ENCODE measurements at places on chromosomes 11 and 22.

GRCh38 chr11:94602430-94603372 lies 35.5 kb downstream of the PIWIL4 start:
- no peaks in the 10 kb centered on the region for H3K27me3 ChIP-seq
- no peaks in the 10 kb centered on the region for H3K36me3 ChIP-seq
- H3K4me1 ChIP-seq = no peaks in the 10 kb centered on the region
- peak; percentile 4 for DNase-seq

- peaks cover 11% of the 10 kb centered on the region for H3K4me1 ChIP-seq
- peaks cover 17% of the 10 kb centered on the region for H3K36me3 ChIP-seq
- no peak overlapping the region for H3K27ac ChIP-seq
Measured at GRCh38 chr11:76197332-76197731, 9.0 kb downstream of the WNT11 start.

DNA sequence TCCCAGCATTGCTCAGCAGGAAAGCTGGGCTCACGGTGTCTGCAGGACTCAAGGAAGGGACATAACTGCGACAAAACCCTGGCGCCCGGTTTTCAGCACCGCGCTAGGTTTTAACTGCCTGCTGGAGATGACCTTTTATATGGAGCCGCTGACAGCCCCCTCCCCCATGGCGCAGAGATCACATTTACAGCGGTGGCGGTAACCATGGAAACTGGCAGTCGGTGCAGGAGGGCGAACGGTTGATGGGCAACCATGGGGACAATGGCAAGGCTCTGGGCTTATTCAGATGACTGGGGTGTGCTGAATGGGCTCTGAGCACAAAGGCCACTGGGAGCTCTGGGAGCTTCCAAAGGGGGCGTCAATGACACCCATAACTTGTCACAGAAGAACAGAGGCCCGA lies 37.2 kb downstream of the CELSR1 start:
- peaks cover 45% of the 10 kb centered on the region for H3K27me3 ChIP-seq
- no peaks in the 10 kb centered on the region for H3K36me3 ChIP-seq
- H3K4me3 ChIP-seq = no peak overlapping the region
- H3K4me1 ChIP-seq = peaks cover 4% of the 10 kb centered on the region

GRCh38 chr11:9137293-9138132 lies 46.1 kb upstream of the SCUBE2 start:
- peak overlapping the region; percentile 39 for H3K27ac ChIP-seq
- H3K4me1 ChIP-seq = peaks cover 11% of the 10 kb centered on the region
- no peaks in the 10 kb centered on the region for H3K36me3 ChIP-seq

DNA sequence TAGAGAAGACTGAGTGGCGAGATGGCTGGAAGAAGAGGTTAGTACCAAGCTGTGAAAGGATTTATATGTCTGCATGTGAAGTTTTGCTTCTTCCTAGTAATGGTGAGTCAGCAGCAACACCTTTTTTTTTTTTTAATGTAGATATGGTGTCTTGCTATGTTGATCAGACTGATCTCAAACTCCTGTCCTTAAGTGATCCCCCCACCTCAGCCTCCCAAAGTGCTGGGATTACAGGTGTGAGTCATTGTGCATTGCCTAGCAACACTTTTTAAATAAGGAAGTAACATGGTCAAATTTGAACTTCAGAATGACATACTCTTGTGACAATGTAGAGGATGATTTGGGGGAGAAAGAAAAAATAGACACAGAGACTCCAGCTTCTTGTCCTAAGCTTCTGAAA lies 6.5 kb upstream of the CSTPP1 start:
- no peak overlapping the region for H3K4me3 ChIP-seq
- no peak for DNase-seq
- H3K4me1 ChIP-seq = no peaks in the 10 kb centered on the region
- no peaks in the 10 kb centered on the region for H3K36me3 ChIP-seq
- no peak overlapping the region for H3K27ac ChIP-seq
- H3K27me3 ChIP-seq = peaks cover 44% of the 10 kb centered on the region

- peak overlapping the region; percentile 56 for H3K27ac ChIP-seq
- H3K36me3 ChIP-seq = peaks cover 65% of the 10 kb centered on the region
- no peaks in the 10 kb centered on the region for H3K27me3 ChIP-seq
- no peak overlapping the region for H3K4me3 ChIP-seq
- peaks cover 8% of the 10 kb centered on the region for H3K4me1 ChIP-seq
- no peak for DNase-seq
Measured at GRCh38 chr11:47241841-47242301, 6.7 kb downstream of the ACP2 start.

DNA sequence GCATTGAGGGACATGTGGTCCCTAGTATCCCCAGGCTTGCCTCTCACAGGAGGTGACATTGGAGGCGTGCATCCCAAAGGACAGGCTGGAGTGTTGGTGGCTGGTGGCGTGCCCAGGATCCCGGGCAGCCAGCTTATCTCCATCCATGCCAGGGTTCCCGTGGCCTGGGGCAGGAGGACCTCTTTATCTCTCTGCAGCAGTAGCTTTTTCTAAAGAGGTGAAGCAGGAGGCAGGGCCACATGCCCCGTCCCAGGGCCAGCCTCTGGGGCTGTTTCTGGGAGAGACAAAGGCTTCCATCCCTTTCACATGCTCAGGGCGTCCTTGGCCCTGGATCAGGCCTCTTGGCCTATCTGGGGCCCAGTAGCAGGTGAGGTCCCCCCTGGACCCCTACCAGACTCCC lies 19.7 kb downstream of the PARVG start:
- H3K27ac ChIP-seq = peak overlapping the region; percentile 91
- H3K4me1 ChIP-seq = peaks cover 22% of the 10 kb centered on the region
- H3K36me3 ChIP-seq = peaks cover 32% of the 10 kb centered on the region
- H3K27me3 ChIP-seq = no peaks in the 10 kb centered on the region
- H3K4me3 ChIP-seq = no peak overlapping the region
- DNase-seq = no peak

GRCh38 chr11:72328366-72329224 lies 84.6 kb upstream of the PHOX2A start:
- peaks cover 7% of the 10 kb centered on the region for H3K36me3 ChIP-seq
- peaks cover 9% of the 10 kb centered on the region for H3K4me1 ChIP-seq
- H3K27me3 ChIP-seq = no peaks in the 10 kb centered on the region
- H3K27ac ChIP-seq = no peak overlapping the region

DNA sequence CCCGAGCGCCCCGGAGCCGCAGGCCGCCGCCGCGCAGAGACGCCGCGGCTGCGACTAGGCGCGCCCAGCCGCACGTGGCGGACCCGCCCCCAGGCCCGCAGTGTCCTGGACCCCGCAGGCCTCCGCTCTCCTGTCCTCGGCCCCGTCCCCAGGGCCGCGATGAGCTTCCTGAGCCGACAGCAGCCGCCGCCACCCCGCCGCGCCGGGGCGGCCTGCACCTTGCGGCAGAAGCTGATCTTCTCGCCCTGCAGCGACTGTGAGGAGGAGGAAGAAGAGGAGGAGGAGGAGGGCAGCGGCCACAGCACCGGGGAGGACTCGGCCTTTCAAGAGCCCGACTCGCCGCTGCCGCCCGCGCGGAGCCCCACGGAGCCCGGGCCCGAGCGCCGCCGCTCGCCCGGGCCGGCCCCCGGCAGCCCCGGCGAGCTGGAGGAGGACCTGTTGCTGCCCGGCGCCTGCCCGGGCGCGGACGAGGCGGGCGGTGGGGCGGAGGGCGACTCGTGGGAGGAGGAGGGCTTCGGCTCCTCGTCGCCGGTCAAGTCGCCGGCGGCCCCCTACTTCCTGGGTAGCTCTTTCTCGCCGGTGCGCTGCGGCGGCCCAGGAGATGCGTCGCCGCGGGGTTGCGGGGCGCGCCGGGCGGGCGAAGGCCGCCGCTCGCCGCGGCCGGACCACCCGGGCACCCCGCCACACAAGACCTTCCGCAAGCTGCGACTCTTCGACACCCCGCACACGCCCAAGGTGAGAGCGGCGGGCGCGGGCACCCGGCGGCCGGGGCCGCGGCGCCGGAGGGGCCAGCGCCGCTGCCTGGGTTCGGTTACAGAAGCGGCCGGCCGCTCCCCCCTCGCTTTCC lies 528 bp downstream of the WEE1 start:
- H3K4me3 ChIP-seq = peak overlapping the region; percentile 83
- peak overlapping the region; percentile 93 for H3K27ac ChIP-seq
- peaks cover 21% of the 10 kb centered on the region for H3K36me3 ChIP-seq
- H3K27me3 ChIP-seq = no peaks in the 10 kb centered on the region
- H3K4me1 ChIP-seq = peaks cover 32% of the 10 kb centered on the region

DNA sequence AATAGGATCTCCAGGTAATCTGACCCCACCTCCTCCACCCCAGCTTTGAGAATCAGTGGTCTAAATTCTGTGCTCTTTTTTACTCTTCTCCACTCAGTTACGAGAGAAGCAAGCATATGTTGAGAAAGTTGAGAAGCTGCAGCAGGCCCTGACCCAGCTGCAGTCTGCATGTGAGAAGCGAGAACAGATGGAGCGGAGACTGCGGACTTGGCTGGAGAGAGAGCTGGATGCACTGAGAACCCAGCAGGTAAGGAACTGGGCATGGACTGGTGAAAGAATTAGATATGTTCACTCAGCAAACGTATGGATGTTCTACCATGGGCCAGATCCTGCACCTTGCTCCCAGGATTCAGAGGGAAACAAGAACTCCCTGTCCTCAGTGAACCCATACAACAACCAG lies 85.7 kb downstream of the AMOTL1 start:
- H3K27ac ChIP-seq = no peak overlapping the region
- peaks cover 24% of the 10 kb centered on the region for H3K27me3 ChIP-seq
- H3K4me1 ChIP-seq = no peaks in the 10 kb centered on the region

DNA sequence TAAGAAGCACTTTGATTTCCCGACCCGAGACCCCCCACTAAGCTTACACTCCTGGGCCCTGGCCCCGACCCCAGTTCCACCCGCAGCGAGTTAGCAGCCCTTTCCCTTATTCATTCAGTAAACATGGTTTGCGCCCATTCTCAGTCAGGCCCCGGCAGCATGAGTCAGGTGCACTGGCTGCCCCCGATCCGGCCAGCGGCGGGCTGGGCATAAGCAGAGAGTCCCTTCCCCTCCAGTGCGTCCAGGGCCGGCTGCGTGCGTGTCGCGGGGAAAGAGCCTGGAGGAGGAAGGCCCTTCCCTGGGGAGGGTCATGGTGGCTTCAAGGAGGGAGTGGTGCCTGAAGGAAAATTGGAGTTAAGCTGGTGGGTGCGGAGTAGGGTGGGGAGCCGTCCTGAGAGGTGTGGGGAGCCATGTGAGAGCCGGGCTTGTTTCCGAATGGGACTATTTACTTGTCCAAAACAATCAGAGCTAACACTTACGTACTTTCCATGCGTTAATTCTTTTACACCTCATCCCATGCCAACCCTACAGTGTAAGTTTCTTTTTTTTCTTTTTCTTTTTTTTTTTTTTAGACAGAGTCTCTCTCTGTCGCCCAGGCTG lies 657 bp downstream of the IGHMBP2 start:
- peaks cover 39% of the 10 kb centered on the region for H3K36me3 ChIP-seq
- peak overlapping the region; percentile 89 for H3K27ac ChIP-seq
- H3K27me3 ChIP-seq = no peaks in the 10 kb centered on the region
- peak overlapping the region; percentile 94 for H3K4me3 ChIP-seq

GRCh38 chr11:132154781-132155180 lies 784.4 kb downstream of the NTM start:
- H3K4me1 ChIP-seq = no peaks in the 10 kb centered on the region
- H3K27ac ChIP-seq = no peak overlapping the region
- no peak for DNase-seq
- H3K4me3 ChIP-seq = no peak overlapping the region
- H3K27me3 ChIP-seq = no peaks in the 10 kb centered on the region

GRCh38 chr11:95999711-96000406 lies 76.0 kb upstream of the MTMR2 start:
- H3K27ac ChIP-seq = no peak overlapping the region
- no peaks in the 10 kb centered on the region for H3K27me3 ChIP-seq
- no peak overlapping the region for H3K4me3 ChIP-seq
- DNase-seq = no peak
- peaks cover 3% of the 10 kb centered on the region for H3K4me1 ChIP-seq
- H3K36me3 ChIP-seq = no peaks in the 10 kb centered on the region

GRCh38 chr11:97890466-97890865 lies 1130.3 kb upstream of the CNTN5 start:
- H3K4me3 ChIP-seq = no peak overlapping the region
- no peak for DNase-seq
- H3K36me3 ChIP-seq = no peaks in the 10 kb centered on the region
- H3K27me3 ChIP-seq = no peaks in the 10 kb centered on the region
- no peak overlapping the region for H3K27ac ChIP-seq

- peaks cover 70% of the 10 kb centered on the region for H3K27me3 ChIP-seq
- no peak overlapping the region for H3K27ac ChIP-seq
- no peak overlapping the region for H3K4me3 ChIP-seq
- H3K36me3 ChIP-seq = no peaks in the 10 kb centered on the region
Measured at GRCh38 chr11:69707176-69707575, 3.4 kb upstream of the FGF19 start.

DNA sequence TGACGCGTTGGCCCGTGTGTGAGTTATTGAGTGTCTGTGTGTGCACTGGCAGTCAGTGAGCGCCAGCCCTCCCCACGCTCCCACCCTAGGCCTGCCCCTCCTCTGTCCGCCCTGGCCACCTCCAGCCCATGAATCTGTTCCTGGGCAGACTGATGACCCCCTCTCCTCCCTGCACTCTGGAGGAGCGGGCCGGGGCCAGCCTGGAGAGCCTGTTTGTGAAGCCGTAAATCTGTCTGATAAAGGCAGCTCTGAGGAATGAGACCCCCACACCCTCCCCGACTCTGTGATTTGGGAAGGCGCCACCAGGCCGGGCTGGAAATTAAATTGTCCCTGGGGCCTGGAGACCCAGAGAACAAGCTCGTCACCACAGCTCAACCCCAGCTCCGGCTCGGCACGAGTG lies 8.6 kb downstream of the TSSC4 start:
- H3K27ac ChIP-seq = no peak overlapping the region
- H3K36me3 ChIP-seq = peaks cover 9% of the 10 kb centered on the region
- no peaks in the 10 kb centered on the region for H3K27me3 ChIP-seq
- no peaks in the 10 kb centered on the region for H3K4me1 ChIP-seq

Measured in effector memory CD8-positive, alpha-beta T cell (primary cell).